ENCODE measurements at places on chromosomes 11 and 22.

DNA sequence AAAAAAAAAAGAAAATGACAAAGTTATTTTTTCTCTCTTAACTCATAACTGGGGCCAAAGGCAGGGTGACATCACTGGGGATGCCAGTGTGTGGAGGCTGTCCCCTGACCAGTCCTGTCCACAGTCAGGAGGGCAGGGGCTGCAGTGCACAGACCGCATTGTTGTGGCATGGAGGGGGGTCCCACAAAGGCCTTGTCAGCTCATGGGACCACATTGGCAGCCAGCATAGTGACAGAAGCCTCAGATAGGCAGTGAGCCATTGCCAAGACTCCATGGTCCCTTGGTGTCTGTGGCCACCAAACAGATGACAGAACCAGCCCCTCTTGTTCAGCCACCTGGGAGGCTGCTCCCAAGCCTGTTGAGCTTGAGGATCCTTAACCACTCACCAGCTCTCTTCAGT is 4.1 kb downstream of the TMEM80 start:
- DNase-seq: no peak

DNA sequence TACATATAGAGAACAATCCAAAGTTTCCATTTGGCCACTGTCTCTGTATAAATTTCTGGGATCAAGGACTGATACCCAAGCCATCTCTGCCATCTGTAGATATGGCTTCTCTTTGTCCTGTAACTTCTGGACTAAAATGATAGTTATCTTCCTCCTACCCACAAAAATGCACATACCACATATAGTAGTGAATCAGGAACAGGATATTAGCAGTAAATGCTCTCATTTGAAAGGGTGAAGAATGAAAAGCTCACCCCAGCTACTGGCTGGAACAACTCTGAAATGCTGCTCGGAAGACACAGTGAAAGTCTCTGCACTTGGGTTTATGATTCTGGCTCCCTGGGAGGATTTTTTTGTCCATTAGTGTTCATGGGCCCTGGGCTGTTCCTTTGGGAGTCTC is 856.4 kb upstream of the LRRC4C start:
- no peak for DNase-seq

DNA sequence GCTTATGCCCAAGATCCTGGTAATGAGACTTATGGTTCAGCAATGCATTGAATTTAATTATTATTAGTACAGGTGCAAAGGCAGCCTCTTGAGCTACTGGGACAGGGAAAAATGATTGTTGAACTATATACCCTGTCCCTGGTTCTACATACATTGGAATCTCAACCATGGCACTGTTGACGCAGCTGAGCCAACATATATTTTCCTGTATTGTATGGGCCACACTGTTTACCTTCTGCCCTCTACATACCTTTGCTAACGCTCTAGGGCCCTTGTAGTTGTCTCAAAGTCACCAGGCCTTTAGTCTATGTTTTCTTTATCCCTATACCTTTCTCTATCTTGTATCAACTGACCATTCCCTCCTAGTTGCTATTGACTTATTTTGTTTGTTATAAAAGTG is 22.6 kb downstream of the KREMEN1 start:
- DNase-seq: no peak

GRCh38 chr11:12094872-12095800 is 15.3 kb upstream of the MICAL2 start:
- no peak for DNase-seq
